ENCODE measurements at places on chromosomes 6 and 20.

- DNase-seq = no peak
Measured at GRCh38 chr6:76776876-76777275, 686.4 kb downstream of the HTR1B start.

DNA sequence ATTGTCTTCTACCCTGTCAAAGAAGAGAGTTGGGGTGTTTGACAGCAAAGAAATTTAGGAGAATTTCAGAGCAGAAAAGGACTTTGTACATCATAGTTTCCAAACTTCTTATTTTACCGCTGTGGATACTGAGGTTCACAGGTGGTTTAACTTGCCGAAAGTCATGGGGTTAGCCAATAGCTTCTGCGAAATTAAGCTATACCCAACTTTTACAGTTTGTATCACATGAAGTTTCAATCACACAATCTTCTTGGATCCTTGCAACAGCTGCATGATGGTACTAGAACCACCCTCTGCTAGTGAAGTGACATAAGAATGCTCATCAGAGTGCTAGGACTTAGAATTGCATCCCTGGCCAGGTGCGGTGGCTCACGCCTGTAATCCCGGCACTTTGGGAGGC lies 345.5 kb downstream of the CD83 start:
- no peak for DNase-seq

- DNase-seq = no peak
Measured at GRCh38 chr20:57212534-57213276, 53.7 kb downstream of the BMP7 start.

DNA sequence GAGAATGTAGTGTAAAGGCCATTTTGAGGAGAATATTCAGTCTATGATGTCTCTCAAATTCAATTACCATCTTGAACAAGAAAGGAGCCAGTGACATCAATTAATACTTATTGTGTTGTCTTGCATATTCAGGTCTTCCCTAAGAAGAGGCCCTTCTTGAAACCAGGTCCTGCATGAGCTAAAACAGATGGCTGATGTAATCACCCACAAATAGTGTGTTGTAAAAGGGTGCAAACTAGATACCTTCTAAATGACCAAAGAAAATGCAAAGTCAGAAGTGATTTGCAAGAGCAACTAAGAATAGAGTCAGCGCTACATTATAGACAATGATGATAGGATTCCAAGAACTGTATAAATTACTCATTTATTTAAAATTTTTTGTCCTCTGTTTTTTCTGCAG lies 97.0 kb downstream of the BTBD3 start:
- DNase-seq = no peak

DNA sequence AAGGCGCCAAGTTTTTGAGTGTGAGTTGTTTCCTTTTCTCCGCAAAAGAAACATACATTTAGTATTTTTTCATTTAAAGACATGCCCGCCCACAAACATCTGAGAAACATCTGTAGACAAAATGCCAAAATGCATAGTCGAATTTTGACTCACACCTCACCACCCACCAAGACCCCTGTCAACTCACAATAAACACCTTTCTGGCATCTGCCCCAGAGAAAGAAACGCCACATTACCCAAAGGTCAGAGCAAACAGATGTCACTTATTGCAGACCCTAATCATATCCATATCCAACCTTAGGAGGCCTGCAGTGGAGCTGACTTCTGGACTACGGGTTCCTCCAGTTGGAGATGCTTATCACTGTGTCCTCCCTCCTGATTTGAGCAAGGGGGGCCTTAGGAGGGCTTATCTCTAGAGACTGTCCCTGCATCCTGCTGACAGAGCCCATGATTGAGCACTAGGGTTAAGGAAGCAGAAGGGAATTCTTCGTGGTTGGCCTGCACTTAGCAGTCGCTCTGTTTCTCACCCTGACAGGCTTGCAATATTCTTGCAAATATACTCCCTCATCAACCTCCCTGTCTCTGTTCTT lies 90.5 kb upstream of the TBX18 start:
- no peak for DNase-seq

DNA sequence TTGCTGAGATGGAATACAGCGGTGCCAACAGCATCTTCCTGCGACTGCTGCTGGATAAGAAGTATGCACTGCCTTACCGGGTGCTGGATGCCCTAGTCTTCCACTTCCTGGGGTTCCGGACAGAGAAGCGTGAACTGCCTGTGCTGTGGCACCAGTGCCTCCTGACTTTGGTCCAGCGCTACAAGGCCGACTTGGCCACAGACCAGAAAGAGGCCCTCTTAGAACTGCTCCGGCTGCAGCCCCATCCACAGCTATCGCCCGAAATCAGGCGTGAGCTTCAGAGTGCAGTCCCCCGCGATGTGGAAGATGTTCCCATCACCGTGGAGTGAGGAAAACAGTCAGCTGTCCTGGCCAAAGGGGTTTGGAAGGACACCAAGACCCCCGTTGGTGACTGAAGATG lies 9.2 kb downstream of the CCND3 start:
- no peak for DNase-seq

DNA sequence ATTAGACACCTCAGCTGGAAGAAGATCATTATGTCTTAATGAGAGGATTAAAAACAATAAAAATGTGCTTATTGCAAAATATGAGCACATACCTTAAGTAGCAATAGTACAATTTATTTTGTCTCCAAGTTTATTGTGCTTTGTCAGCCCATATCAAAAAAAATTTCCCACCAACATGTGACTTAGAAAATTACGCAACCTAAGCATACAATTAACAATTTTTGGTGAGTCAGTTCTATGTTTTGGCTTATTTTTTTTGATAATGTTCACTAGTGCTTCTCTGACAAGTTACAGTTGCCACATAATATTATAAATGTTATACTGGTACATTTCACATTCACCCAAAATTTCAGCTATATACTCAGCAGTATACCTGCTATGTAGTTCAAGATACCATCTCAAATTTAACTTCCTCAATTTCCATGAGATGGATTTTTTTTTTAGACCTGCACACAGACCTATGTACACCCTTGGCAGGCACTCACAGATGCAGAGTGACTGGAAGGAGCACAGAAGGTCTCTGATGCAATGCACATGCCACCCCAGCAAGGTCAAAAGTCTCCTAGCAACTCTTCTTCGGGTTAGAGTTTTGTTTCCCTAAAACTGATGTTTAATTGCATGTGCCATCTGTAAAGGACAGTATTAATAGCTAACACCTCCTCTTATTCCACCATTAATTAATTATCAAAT lies 112.4 kb downstream of the PRKN start:
- DNase-seq = no peak

- DNase-seq = no peak
Measured at GRCh38 chr6:33631971-33632557, 10.9 kb downstream of the ITPR3 start.

DNA sequence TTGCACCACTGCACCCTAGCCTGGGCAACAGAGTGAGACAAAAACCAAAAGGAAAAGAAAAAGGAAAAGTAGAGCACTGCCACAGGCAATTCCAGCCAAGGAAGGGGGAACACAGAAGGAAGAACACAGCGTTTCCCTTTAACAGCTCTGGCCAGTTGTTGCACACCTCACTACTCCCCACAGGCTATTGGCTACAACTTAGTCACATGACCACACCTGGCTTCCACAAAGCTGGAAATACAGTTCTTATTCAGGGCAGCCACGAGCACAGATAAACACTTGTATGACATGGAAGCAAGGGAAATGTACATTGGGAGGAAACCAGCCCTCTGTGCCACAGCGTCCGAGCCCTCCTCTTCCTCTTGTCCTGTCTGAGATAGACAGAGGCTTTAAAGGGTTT lies 249.0 kb upstream of the JARID2 start:
- no peak for DNase-seq

GRCh38 chr6:106275692-106276091 lies 49.9 kb downstream of the ATG5 start:
- no peak for DNase-seq

DNA sequence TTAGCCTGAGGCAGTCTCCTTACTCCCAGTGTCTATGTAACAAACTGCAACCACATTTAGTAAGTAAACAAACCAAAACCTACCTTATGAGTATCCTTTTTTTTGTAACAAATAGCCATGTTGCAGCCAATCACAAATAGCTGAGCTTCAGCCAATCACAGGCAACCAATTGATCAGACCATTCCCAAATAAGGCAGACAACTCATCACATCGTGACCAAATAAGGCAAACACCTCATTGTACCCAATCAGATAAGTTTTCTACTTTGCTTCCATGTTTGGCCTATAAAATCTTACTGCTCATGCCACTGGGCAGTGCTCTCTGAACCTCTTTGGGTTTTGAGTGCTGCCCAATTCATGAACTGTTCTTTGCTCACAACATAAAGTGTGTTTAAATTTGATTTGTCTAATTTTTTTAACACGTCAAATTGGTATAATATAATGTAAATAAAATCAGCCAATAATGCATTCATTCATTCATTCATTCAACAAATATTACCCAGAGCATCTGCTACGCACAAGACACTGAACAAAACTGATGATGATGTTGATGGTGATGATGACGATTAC lies 117.8 kb downstream of the BCAS1 start:
- DNase-seq = no peak

- no peak for DNase-seq
Measured at GRCh38 chr6:47478233-47479139, 897 bp downstream of the CD2AP start.

DNA sequence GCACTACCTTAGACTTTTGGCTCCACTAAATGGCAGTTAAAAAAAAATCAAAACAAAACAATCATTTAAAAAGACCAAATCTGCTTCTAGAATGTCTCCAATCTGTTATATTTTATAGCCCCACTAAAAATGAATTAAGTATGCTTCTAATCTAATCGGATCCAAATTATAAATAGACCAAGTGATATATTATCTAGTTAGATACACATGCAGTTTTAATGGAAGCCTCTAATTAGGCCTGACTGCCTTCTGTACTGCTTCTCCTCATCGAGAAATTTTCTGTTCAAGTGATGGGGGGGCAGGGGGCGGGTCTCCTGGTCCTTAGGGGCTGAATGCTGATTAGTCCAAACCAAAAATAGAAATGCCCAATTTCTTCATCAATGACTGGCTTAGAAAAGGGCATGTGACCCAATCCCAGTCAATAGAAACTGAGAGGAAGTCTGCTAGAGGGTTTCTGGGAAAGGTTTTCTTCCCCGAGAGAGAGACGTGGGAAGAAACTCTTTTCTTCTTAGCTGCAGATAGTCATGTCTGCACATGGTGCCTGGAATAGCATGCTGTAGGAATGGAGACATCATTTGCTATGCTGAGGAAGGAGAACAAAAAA lies 6.9 kb downstream of the SESN1 start:
- DNase-seq = no peak

DNA sequence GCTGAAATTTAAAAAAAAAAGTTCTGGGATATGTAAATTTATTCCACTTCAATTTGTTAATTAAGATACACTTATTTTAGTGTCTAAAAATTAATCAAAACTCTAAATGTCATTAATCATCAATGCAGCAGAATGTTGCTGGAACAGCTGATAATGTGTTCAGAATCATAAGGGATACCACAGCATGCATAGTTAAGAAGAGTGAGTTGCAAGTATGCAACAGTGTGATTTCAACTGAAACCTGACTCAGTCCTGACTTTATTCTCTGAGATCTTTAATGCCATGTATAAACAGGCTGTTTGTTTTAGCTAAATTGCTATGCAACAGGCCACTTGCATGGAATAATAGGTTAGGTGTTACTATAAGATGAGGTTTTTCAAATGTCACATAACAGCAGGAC lies 1.4 kb downstream of the GRIK2 start:
- no peak for DNase-seq

- no peak for DNase-seq
Measured at GRCh38 chr6:15391500-15391899, 145.6 kb downstream of the JARID2 start.

DNA sequence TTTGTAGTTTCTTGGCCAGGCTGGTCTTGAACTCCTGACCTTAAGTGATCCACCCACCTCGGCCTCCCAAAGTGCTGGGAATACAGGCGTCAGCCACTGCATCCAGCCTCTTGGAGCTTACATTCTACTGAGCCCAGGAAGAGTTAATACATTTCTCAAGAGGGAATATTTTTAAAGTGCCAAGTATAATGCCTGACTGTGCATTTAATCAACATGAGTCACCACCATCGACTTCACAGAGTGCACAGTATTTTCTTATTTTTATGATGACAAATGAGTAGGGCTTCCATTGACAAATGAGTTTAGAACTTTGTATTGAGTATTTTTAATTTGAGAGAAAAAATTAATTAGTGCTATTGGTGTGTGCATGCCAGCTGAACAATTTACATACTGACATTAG lies 72.2 kb downstream of the SASH1 start:
- no peak for DNase-seq

DNA sequence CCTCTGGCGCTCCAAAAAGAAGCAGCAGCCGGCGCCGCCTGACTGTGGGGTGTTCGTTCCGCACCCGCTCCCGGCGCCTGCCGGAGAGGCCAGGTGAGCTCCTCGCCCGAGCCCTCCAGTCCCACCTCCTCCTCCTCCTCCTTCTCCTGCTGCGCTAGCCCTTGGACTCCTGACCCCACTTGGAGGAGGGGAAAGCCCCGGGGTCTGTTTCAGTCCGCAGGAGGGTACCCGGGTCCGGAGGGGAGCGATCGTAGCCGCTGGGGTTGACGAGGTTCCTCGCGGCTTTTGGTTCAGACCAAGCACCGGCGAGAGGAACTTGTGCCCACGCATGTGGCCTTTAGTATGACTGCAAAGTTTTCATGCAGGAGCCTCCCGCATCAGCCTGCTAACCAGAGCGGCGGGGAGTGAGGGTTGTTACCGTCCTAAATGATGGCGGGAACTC lies 493 bp downstream of the CRYBG1 start:
- no peak for DNase-seq

DNA sequence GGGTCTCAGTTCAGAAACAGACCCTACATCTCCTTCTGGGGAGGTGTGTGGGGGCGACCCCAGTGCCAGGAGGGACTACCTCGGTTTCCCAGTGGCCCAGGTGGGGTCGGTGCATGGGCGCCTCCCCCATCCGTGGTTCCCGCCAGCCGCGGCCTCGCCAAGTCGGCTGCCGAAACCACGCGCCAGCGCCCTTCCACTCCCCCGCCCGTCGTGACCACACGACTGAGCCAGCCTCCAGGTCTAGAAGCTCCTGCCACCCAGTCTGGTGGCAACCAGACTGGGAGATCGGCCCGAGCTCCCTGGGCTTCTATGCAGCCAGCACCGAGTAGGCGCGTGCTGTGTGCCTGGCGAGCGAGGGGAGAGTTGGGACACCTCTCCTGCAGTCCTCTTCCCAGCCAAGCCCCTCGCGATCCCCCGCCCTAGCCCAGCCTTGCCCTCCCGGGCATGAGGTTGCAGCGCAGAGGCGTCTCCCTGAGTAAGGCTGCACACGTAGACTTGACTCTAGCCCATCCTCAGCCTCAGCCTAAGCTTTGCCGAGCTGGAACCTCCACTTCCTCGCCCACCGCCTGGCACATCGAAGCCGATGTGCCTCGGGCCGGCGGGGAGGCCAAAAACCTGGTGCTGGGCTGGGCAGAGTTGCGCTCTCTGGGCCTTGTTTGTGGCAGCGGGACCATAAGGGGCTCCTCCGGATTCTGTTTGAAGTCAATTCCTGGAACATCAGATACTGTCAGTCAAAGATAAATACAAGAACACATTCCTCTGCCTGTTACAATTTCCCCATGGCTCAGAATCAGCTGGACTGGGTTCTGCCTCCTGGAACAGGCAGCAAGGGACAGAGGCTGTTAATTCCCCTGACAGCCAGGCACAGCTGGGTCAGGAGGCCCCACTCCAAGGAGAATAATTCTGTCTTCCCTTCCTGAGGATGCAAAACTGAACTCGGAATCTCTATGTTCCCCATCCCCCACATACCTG lies 1.5 kb upstream of the CPNE5 start:
- DNase-seq = no peak

Data from activated T-helper 1 cell treated with Interleukin-2 at 50 U/mL for 16 hours (primary cell).